ENCODE measurements at places on chromosomes 3 and 15. TPM values are rescaled to one million over a fixed set of nuclear protein-coding genes. Genes with fewer than 3 reads are reported as not detected.

Gene SEMA3G
- 2.2 TPM for total RNA-seq

DNA sequence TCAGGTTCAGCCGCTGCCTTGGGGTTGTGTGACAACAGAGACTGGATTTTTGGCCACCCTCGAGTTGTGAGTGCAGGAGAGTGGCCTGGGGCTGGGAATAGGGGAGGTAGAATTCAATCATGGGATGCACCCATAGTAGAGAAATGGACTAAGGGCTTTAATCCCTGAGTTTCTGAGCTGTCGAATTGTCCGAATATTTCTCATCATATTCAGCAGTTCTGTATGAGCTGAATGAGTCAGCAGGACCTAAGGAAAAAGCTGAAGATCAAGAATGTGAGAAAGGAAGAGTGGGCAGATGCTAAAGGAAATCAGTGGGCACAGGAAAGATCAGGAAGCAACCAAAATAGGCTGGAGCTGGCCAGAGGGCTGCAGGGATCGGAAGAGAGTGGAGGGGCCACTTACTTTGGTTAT, 44.4 kb upstream of the SACM1L start:
- DNase-seq = no peak

- DNase-seq = peak; percentile 91
Observed at GRCh38 chr3:50405249-50405648, 45.9 kb upstream of the TMEM115 start.

- no peak for DNase-seq
Observed at GRCh38 chr3:148408667-148409066, 289.0 kb upstream of the AGTR1 start.
